Articular chondrocyte of knee joint (primary cell): ENCODE measurements at places on chromosomes 12 and 14. TPM values are rescaled to one million over a fixed set of nuclear protein-coding genes. Genes with fewer than 3 reads are reported as not detected.

ATL1 gene
- 15.0 and 16.4 TPM in 2 replicates for total RNA-seq

APOF gene
- not detected in 2 replicates for total RNA-seq

ASCL1 gene
- total RNA-seq, result not detected in 2 replicates

TMEM120B gene
- 7.7 and 7.8 TPM in 2 replicates for total RNA-seq

HCAR1 gene
- total RNA-seq, result 0.22 and 0.26 TPM in 2 replicates

RNASE1 gene
- 1.1 TPM in 1 of 2 replicates, not detected in the other for total RNA-seq

TAMALIN gene
- total RNA-seq, result 0.65 TPM in 2 replicates

TAS2R13 gene
- total RNA-seq, result 4.5 and 4.6 TPM in 2 replicates

KCNJ8 gene
- 0.22 and 0.26 TPM in 2 replicates for total RNA-seq

SIRT4 gene
- 1.0 and 1.8 TPM in 2 replicates for total RNA-seq
